Activated T-cell treated with anti-CD3 and anti-CD28 coated beads, Interleukin-2, amount 50 U/mL, for 48 hours (primary cell): ENCODE measurements at places on chromosomes 12 and 14.

DNA sequence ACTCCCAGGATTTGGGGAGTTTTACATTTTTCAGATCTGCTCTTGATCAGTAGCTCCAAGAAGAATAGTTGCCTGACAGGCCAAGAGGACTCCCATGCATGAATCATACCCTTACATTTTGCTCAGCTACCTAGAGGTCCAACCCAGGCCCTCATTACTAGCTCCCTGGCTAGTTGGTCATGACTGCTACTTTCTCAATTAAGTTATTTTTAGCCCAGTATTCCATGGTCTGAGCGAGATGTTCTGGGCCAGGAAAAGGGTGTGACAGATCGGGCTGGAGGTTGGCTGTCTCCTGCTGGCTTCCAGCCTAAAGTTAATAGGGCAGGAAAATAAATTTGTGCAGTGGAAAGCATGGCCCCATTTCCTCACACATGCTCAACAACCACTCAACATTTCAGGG, 379.2 kb downstream of the GRIN2B start:
- no peak for DNase-seq

DNA sequence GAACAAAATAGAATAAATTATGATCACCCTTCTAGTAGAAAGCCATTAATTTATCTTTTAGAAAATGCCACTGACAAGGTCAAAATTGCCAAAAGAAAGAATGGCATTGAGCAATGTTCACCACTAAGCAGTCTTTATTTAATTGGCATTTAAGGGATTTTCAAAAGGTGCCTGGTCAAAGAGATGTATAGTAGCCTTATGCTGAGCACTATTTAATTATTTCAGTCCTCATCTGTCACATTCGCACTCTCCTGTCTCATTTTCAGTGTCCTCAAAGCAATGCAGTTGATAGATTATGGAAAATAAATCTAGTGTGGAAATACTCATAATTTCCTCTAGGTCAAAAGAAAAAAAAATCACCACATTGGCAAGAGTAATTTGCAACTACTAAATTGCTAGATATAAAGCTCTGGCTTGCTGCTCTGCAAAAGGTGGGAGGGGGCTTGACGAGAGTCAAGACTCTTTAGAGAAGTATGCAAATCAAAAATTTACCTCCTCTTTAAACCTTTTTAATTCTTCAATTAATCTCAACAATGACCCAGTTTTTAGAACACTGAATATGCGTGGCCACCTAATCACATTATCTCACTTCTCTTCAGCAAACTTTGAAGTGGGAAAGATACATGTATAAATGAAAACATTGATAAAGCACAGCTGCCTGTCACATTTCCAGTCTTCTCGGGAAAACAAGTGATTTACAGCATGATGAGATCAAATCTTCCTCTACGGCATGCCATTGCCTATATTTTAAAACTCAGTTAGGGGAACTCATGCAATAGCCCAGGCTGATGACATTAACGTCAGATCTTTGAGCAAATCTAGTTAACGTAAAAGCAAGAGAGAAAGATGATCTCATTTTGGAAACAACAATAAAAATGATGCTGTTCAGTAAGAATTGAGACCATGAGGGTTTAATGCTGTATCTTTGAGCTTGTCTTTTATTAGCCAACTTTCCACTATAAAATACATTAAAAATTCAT, 373.1 kb upstream of the DCN start:
- no peak for DNase-seq

DNA sequence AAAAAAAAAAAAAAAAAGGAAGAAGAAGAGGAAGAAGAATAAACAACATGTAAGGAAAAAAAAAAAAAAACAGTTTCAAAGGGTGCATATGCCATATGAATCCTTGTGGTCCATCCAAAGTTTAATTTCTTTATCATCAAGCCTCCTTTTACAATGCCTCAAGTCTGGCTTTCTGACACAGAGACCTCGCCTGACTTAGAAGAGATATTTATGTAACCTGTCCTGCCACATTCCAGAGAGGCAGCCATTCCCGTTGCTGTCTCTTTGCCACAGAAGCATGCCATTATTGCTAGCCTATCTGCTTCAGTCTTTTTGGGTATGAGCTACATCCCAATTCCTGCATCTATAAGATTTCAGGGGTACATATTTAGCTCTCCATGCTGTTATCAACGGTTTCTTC, 596.7 kb upstream of the ATP2B1 start:
- DNase-seq = no peak

GRCh38 chr12:104740668-104741067, 217.4 kb downstream of the SLC41A2 start:
- no peak for DNase-seq
